Suppressor macrophage (primary cell): ENCODE measurements at places on chromosomes 16 and 17.

DNA sequence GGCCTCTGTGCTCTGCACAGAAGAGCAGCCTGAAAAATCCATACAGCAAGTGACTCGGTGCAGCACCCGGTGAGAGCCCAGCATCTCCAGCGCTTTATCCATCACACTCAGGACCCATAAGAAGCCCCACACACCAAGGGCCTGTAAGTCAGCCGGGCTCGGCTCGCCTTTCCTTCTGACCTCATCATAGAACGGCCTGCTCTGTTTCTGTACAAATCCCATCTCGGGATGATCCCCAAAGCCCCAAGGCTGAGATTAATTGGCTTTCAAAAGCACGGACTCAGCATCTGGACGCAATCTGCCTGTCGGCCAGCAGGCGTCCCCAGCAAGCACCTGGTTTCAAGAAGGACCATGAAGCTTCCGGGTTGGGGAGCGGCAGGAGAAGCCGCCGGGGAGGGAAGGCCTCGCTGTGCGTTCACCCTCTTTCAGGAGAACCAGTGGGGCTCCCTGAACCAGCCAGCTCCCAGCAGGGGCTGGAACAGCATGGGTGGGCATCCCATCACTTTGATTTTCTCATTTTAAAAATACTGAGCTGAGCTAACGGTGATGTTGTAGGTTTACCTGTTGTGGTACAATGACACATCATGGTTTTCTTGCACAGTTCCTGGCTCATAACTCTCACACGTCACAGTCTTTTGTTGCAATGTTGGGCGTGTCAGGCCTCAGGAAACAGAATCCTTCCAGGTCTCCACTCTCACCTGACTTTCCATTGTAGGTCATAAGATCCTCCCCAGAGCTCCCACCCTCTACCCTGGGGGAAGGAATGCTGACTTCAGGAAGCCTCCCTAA lies 6.7 kb downstream of the CCDC57 start:
- DNase-seq, result peak; percentile 84

- no peak for DNase-seq
Observed at GRCh38 chr16:67100569-67101310, 9.0 kb upstream of the PHAF1 start.

DNA sequence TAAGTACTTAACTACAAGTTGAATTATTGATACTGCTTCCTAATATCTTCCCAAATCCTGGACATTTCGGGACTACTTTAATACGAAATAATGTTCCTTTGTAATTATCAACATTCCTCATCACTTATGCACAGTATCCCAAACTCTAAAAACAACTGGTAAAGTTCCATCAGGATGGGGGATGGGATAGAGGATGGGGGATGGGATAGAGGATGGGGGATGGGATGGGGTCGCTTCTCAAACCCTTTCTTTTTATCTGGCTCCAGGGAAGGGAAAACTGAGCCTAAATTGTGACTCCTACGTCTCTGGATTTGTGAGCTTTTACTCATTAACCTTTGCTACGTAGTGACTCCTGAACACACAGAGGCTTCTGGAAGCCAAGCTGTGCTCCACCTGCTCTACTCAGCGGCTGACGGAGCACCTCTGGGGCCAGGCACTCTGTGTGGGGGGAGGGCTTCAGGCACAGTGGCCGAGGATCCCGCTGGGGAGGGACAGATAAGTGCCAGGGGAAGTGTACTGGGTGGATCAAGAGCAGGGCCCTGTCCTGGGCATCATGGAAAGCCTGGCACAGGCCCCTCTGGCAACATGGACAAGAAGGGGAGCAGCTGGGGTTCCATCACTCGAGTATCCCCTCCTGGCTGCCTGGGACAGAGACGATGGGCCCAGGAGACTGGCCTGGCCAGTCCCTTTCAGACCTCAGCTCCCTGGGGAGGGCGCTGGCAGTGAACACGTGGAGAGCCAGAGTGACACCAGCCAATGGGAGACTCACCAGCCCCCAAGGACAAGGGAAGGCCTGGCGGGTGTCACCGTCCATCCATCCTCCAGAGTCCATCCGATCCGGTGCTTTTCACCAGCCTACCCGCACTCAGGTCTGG lies 56.2 kb downstream of the PGS1 start:
- no peak for DNase-seq

DNA sequence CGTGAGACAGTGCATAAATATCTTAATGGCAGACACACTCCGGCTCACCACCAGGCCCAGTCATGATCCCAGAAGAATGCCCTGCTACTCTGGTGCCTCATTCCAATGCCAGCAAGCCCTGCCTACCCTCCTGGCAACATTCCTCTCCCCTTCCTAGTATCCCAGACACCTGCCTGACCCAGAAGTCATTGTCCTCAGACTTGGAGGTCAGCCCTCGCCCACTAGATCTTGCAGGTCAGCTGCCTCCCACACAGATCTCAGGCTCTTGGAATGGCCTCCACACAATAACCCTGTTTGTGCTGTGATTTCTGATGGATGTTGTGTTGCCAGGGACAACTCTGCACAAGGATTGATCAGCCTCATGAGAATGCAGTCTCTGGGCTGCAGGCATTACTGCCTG lies 1.8 kb upstream of the TEX2 start:
- DNase-seq, result no peak

DNA sequence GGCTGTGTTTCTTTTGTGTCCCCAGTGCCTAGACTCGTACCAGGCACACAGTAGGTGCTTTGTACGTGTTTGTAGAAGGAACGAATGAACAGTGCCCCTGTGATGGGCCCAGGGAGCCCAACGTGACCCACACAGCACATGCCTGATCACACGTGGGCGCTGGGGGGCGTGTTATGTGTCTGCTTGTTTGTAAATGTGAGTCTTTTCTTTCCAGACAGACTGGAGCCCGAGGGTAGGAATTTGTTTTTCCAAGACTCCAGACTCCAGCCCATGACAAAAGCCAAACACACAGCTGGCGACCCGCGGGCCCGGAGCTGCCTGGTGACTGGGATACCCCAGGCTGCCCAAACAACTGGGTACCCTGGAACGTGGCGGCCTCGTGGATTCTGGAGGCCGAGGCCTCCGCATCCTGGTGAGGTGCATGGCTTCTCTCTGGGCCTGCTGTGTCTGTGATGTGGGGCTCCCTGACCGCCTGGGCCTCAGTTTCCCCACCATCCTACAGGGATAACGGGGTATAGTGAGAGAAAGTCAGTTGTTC lies 14.9 kb upstream of the CBFA2T3 start:
- no peak for DNase-seq

- DNase-seq, result peak; percentile 37
Observed at GRCh38 chr16:50059669-50060068, 6.1 kb upstream of the HEATR3 start.

DNA sequence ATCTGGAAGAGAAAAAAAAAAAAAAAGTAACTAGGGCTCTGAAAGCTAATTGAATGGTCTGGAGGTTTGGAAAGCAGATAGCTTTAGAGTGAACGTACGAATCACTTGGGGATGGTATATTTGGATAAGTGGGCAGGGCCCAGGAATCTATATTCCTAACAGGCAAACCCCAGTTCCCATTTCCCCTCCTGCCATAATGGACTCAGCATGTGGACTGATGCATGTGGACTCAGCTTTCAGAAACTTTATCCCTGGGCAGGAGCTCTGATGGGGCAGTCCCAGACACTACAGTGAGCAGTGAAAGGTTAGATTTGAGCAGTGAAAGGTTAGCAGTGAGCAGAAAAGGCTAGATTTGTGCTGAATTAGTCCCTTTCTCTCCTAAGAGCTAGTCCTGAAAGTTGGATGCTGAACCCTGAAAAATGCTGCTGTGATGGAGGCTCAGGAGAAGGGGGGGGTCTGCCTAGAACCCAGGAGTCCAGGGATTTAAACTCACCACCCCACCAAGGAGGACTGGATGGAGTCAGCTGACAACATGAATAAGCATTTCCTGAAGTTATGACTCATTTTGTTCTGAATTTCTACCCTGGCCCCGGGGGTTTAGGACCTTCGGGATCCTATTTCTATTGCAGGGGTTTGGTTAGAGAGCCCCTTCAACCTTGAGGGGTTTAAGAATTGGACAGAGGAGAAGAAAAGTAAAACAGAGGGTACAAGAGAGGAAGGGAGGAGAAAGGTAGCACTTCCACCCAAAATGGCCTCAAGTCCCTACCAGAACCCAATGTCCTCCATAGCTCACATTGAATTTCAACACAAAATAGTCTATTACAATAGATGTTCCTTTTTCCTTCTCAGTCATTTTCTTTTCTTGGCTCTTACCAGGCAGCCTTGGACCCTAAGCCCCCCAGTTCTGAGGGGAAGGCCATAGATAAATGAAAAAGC lies 10.3 kb upstream of the FZD2 start:
- peak; percentile 53 for DNase-seq

- no peak for DNase-seq
Observed at GRCh38 chr16:79640513-79641360, 40.2 kb upstream of the MAF start.

DNA sequence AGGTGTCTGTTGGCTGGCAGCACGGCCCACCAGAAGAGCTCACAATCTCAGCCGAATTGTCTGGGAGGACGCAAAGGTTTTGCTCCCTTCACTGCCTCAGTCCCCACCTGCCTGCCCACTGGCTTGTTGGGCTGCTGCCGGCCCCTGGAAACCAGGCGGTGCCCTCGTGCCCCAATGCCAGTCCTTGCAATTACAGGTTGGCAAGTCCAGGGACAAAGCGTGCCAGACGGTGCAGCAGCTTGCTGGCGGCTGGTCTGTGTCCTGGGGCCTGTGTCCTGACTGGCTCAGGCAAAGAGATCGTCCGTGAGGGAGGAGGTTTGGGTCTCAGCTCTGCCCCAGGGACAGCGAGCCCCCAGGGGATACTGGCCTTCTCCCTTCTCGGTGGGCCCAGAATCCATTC lies 24.6 kb upstream of the SPNS2 start:
- DNase-seq, result no peak

GRCh38 chr17:58329035-58329809 lies 627 bp upstream of the TSPOAP1 start:
- DNase-seq, result peak; percentile 93

DNA sequence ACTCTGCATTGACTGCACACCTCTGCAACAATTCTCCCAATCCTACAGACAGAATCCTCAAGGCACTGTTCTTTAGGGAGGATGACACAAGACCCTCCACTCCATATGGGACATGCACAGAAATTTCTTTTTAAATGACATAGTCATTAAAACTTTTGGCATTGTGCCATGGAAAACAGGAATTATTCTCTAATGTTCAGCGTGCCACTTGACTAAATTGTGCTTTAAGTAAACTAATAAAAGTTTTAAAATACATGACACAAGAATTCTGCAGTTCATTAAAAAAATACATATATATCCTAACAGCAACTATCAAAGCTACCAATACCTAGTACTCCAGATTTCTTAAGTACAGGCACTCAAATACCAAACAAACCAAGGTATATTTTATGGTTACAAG lies 16.0 kb downstream of the CEP112 start:
- DNase-seq, result no peak

GRCh38 chr16:14524979-14525378 lies 105.1 kb downstream of the PARN start:
- DNase-seq, result no peak

- peak; percentile 93 for DNase-seq
Observed at GRCh38 chr17:81254955-81255717, 16.0 kb downstream of the NDUFAF8 start.

DNA sequence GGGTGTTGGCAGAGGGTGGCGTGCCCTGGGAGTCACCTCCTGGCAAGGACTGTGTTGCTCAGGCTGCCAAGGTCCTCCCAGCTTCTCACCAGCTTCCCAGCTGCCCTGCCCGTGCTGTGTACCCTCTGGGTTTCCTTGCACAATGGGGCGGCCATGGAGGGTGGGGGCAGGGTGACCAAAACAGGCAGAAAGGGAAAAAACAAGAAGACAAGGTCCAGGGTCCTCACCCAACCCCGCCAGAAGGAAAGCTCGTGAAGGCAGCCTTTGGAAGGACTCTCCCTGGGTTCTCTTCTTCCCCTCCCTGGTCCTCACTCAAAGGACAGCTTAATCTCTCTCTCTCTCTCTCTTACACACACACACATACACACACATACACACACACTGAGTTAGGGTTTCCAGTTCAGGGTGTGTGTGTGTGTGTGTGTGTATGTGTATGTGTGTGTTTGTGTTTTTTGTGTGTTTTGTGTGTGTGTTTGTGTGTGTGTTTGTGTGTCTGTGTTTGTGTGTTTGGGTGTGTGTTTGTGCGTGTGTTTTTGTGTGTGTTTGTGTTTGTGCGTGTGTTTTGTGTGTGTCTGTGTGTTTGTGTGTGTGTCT lies 2.0 kb downstream of the SLC13A5 start:
- peak; percentile 21 for DNase-seq

GRCh38 chr17:76791053-76791980 lies 53.4 kb downstream of the MFSD11 start:
- peak; percentile 60 for DNase-seq

DNA sequence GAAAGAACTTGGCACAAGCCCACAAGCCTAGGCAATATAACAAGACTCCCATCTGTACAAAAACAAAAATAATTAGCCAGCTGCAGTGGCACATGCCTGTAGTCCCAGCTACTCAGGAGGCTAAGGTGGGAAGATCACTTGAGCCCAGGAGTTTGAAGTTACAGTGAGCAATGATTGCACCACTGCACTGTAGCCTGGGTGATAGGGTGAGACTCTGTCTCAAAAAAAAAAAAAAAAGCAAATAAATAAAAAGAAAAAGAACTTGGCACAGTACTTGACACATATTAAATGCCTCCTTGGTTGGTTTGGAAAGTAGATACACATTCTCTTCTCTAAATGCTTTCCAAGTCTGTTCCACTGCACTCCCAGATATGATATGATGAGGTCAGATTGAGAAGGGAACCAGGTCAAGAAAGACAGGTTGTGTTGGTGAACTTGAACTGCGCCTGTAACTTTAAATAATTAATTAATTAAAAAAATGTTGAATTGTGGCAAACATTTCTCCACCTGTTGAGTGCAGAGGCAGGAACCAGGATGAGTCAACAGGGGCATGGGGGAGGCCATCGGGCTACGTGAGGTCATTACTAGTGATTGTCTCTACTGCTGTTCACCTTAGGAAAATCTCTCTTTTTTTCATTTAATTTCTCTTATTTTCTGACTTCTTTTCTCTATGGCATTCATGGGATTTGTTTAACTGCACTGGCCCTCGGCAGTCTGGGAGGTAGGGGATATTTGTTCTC lies 25.9 kb upstream of the EFCAB13 start:
- DNase-seq, result no peak
